ENCODE measurements at places on chromosomes 13 and 19.

GRCh38 chr13:48236528-48237353 is 3.7 kb downstream of the ITM2B start:
- DNase-seq: peak; percentile 81

GRCh38 chr19:14166999-14167575 is 30.7 kb upstream of the ASF1B start:
- no peak for DNase-seq

DNA sequence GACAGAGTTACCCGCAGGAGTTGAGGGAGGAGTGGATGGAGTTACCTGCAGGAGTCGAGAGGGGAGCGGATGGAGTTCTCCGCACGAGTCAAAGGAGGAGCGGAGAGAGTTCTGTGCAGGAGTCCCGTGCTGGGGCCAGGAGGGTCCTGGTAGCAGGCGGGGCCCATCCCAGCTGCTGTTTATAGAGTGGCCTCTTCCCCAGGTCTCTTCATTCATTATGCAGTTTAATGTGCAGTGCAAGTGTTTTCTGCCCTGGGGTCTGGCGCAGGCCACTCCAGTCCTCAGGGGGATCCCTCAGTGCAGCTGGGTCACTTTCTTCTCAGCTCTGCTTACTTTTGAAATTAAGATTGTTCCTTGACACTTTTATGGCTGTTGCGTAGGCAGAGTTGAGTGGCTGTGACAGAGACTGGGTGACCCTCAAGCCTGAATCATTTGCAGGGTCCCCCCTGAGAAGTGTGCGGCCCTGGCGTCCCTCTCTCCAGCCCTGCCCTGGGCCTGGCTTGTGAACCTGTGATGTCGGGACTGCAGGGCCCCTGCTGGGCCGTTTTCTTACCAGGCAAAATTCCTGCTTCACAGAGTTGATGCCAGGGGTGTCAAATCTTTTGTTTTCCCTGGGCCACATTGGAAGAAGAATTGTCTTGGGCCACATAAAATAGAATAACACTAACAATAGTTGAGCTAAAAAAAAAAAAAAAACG is 17.9 kb downstream of the TFDP1 start:
- no peak for DNase-seq

DNA sequence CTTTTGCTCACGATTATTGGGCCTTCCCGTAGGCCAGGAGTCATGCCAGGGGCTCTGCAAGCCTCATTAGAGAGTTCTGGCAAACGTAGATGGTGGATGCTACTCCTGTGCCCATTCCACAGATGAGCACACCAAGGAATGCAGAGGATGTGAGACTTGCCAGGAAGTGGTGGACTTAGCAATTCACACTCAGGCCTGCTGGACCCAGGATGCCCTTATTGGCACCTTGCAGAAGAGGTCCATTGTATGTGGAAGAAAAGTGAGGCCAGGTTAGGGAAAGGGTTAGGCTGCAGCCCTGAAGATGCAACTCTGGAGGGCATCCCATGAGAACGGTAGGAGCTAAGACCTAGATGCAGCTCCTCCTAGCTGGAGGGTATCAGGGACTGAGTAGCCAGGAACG is 5.9 kb downstream of the UNC13A start:
- DNase-seq: no peak

- no peak for DNase-seq
Observed at GRCh38 chr19:47693903-47694302, 19.3 kb upstream of the EHD2 start.

DNA sequence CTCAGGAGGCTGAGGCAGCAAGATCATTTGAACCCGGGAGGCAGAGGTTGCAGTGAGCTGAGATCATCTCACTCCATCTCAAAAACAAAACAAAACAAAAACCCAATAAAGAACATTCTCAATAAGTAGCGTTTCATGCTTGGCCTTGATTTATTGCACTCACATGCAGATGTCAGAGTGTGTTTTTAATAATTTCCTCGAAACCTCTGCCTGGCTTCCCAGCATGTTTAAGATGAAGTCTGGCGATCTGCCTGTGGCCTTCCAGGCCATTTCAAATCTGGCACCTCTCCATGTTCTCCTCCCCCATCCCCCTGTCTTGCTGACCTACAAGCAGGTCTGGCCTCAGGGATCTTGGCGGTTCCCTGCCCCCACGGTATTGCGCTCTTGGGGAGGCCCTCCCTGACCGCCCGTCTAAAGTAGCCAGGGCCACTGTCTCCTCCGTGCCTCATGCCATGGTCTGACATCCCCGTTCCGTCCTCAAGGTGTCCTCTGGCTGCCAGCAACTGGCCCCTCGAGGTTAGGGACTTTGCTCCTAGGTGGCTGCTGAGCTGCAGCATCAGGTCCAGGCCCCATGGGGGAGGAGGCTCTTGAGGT is 1.6 kb downstream of the WDR88 start:
- peak; percentile 10 for DNase-seq

GRCh38 chr13:31967155-31967554 is 64.4 kb upstream of the FRY start:
- no peak for DNase-seq

DNA sequence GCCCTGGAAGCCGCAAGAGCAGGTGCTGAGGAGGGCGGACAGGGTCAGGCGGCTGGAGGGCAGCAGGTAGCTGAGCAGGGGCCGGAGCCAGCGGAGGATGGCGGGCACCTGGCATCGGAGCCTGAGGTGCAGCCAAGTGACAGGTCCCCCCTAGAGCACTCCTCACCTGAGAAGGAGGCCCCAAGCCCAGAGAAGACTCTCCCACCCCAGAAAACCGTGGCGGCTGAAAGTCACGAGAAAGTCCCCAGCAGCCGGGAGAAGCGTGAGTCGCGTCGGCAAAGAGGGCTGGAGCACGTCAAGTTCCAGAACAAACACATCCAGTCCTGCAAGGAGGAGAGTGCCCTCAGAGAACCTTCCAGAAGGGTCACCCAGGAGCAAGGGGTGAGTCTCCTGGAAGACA is 20.5 kb upstream of the USE1 start:
- no peak for DNase-seq

- peak; percentile 74 for DNase-seq
Observed at GRCh38 chr19:58228585-58229254, at the start of gene ZNF544. ZNF544 (plus strand) TSS chr19:58228914; CDS start chr19:58244024, 15,110 bp downstream.

GRCh38 chr19:50414864-50415660 is 3.7 kb upstream of the SPIB start:
- peak; percentile 76 for DNase-seq

DNA sequence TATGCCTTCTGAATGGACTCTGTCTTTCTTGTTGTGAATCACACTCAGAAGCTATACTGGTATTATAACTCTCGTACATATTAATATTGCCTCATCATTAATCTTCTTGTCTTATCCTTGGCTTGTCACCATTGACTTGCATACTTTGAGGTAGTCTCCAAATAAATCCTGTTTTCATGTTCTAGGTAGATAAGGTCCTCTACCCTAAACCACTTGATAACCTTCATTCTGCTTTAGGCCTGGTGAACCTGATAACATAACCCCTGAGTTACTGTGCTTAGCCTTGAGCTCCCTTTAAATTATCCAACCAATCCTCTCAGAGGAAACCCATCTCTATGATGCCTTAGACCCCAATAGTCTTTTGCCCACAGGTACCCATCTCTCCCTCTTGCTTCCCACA is 1162.3 kb downstream of the SLITRK1 start:
- DNase-seq: no peak

DNA sequence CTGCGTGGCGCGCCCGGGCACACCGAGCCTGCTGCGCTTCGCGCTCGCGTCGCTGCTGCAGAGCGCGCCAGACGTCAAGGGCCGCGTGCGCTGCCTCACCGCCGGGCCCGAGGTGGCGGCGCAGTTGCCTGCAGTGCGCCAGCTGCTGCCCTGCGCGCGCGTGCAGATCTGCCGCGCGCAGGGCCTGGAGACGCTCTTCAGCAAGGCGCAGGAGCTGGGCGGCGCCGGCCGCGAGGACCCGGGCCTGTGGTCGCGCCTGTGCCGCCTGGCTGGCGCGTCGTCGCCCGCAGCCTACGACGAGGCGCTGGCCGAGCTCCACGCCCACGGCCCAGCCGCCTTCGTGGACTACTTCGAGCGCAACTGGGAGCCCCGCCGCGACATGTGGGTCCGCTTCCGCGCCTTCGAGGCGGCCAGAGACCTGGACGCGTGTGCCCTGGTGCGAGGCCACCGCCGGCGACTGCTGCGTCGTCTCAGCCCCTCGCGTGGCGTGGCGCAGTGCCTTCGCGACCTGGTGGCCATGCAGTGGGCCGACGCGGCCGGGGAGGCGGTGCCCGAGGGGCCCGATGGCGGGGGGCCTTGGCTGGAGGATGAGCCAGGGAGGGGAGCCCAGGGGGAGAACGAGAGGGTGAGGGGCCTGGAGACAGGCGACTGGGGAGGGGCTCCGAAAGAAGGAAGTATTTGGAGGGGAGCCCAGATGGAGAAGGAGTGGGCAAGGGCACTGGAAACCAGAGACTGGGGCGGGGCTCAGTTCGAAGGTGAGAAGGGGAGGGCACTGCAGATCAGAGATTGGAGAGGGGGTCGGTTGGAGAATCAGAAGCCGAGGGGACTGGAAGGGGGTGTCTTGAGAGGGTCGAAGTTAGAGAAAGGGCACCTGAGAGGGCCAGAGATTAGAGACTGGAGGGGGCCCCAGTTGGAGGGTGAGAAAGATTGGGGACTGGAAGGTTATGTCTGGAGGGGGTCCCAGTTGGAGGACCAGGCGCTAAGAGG is 24.7 kb downstream of the ZSWIM9 start:
- no peak for DNase-seq

- DNase-seq: no peak
Observed at GRCh38 chr19:7292950-7293761, 1.1 kb downstream of the INSR start.

GRCh38 chr13:99064624-99065234 is 86.9 kb upstream of the DOCK9 start:
- no peak for DNase-seq

DNA sequence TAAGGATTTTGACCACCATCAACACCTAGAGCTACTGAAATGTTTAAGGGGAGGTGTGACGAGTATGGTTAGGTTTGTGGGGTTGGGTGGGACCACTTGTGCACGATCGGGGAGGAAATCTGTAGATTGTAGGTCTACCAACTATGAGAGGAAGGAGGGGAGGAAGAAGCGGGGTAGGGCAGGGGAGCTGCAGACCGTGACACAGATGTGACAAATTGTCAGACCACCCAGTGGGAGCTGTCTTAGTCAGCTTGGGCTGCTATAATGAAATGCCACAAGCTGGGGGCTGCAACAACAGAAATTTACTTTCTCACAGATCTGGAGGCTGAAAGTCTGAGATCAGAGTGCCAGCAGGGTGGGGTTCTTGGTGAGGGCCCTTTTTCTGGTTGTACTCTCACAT is 62.2 kb upstream of the ARGLU1 start:
- no peak for DNase-seq

DNA sequence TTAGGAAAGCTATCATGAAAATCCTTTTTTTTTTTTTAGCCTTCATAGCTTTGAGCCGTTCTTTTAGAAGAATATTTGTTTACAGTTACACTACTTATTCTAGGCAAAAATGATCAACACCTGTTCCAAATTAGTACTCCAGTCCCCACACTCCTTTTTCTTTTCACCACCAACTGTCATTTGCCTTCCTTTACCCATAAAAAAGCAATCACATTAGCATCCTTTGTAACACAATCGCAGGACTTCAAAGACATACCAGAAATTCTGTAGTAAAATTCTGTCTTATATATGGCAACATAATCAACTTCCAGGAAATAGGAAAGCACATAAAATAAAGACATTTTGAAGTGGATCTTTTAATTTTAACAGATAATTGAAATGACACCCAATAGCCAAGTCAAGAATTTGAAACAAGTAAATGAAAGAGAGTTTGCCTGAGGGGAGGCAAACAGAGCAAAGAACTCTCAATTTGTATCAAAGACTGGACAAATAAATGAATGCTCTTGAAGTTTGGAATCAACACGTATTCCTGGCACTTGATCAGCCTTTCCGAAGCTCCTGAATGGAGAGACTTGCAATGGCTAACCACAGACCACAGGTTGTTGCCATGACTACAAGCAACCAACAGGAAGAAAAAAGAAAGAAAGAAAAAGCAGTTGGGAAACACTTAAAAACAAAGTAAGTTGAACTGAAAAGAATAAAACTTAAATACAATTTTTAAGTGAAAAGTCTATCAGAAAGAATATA is 206.8 kb downstream of the PCDH9 start:
- peak; percentile 90 for DNase-seq

DNA sequence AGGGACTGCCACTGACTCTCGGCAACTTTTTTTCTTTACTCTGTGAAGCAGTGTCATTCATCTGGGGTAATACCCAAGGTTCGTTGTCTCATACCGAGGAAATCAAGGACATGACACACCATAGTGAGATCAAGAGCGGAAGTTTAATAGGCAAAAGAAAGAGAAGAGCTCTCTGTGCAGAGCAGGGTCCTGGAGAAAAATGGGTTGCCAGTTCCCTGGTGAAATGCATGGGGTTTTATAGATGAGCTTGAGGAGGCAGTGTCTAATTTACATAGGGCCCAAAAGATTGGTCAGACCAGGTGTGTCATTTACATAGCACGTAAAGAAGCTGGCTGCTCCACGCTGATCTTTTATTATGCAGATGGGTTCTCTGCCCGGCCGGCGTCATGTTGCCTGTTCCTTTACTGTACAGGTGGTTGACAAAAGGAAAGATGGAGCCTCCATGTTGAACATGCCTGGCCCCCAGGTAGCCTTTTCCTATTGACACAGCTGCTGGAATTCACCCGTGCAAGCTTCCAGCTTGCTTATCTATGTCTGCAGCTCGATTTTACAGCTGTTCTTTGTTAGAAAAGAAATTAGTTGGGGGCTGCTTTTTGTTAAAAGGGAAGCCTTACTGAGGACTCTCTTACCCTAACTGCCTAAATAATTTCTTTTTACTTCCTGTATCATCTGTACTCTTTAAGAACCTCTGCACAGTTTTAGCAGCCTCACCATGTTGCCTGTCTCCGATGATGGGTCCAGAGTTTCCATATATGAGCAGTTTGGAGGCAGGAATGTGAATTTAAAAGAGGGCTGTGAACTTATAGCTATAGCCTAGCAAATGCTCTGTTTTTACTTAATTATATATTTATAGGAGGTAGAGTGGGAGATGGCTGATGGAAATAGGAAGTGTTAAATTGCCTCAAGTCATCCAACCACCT is 98.0 kb upstream of the DIAPH3 start:
- no peak for DNase-seq

DNA sequence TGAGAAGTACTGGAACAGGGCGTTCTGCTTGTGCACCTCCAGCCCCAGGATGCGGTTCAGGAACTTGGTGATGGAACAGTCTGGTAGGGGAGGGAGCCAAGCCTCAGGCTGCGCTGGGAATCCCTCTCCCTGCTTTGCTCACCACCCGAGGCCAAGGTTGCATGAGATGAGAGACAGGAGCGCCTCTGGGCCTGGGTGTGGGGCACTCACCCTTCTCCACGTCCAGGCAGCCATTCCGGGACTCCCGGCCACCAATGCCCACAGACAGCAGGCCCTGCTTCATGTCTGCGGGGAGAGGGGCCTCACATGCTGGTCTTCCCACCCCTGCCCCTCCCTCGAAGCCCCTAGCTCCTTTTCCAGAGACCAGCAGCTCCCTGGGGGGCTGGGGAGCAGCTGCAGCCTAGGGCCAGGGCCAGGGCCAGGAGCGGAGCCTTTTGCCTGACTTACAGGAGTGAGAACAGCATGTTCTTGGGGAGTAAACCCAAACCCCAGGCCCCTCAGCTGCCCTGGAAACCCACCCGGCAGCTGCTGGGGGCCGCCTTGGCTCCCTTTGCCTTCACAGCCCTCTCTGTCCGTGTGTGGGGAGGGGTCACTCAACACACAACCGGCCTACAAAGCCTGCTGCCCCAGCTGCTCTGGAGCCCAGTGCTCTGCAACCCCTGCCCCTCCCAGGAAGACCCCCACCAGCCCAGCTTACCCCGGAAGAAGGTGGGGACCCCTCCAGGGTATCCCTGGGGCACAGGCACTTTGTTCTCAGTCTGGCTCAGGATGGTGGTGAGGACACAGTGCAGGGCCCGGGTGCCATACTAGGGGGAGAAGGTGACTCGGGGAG is 7.2 kb downstream of the GPX4 start:
- DNase-seq: no peak

GRCh38 chr19:489418-490196 is 6.7 kb upstream of the MADCAM1 start:
- peak; percentile 31 for DNase-seq
